RWPE2 (cell line): ENCODE measurements at places on chromosomes 11 and 22.

DNA sequence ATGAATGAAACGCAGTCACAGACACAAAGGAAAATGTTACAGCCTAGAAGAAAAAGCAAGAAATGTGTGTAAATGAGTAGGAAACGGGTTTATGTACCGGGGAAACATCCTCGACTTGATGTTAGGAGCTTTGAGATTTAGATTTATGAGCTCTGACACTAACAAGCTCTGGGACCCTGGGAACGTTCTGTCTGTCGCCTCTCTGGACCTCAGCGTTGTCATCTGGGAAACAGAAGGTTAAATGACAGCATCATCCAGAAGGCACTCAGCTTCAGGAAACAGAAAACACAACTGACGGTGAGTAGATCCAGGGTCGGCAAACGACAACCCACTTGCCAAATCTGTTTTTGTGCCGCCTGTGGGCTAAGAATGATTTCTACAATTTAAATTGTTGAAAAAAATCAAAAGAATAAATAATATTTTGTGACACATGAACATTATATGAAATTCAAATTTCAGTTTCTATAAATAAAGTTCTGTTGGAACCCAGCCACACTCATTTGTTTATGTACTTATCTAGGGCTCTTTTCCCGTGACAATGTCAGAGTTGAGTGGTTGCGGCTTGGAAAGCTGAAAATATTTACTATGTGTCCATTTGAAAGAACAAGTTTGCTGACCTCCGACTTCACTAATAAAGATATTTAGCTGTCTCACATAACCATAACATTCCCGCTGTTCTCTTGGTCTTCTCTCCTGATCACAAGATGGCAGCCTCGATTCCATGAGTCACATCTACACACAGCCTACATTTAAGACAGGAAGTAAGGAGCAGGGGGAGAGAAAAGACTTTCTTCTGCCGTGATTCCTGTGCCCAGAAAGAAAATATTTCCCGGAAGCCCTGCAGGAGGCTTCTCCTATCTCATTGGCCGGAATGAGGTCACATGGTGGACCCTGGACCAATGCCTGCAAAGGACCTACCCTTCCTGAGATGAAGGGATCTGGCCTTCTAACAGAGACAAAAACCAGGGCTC lies 47.1 kb upstream of the SYT13 start:
- DNase-seq, result no peak

GRCh38 chr22:42172773-42173172 lies 42.2 kb upstream of the CYP2D6 start:
- DNase-seq, result no peak

DNA sequence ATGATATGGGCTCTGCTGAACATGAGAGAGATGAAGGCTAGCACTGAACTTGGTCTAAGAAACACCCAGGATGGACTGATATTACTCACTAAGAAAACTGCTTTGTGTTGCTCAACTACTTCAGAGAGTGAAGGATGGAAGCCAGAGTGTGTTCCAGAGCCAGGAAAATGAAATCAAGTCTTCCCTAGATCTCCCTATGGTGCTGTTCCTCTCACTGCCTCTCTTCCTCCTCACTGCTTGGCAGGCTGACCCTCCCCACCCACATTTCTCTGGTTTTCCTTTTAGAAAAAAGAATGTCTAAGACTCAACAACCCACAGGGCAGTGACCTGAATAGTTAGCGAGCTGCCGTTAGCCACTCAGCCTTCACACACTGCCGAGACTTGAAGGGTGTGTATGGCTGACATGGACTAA lies 65.6 kb downstream of the CCDC81 start:
- DNase-seq, result no peak

- no peak for DNase-seq
These were observed 15.2 kb downstream of the SHANK3 start for GRCh38 chr22:50687829-50688228.

- DNase-seq, result no peak
These were observed 289.1 kb downstream of the TBC1D22A start for GRCh38 chr22:47051441-47052071.

DNA sequence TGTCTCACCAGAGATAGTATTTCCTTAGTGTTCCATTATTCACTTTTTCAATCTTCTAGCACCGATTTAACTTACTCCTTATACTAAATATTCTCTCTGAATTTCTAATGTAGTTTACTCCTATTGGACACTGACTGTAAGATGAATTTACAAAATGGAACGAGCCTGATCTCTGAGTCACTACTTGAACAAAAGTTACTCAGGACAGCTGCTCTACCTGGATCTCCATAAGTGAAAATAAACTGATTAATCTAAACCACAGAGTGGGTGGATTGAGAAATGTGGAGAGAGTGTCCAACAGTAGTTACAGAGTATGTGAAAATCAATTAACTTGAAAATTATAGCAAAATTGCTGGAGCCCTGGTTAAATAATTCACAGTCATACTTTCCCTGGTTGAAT lies 141.7 kb upstream of the CHORDC1 start:
- no peak for DNase-seq
